Stimulated activated CD8-positive, alpha-beta memory T cell treated with anti-CD3 and anti-CD28 coated beads, Interleukin-15, amount 100 ng/mL, for 48 hours (primary cell): ENCODE measurements at places on chromosomes 3 and 15.

- no peak for DNase-seq
Measured at GRCh38 chr3:29668233-29668632, 387.4 kb downstream of the RBMS3 start.

DNA sequence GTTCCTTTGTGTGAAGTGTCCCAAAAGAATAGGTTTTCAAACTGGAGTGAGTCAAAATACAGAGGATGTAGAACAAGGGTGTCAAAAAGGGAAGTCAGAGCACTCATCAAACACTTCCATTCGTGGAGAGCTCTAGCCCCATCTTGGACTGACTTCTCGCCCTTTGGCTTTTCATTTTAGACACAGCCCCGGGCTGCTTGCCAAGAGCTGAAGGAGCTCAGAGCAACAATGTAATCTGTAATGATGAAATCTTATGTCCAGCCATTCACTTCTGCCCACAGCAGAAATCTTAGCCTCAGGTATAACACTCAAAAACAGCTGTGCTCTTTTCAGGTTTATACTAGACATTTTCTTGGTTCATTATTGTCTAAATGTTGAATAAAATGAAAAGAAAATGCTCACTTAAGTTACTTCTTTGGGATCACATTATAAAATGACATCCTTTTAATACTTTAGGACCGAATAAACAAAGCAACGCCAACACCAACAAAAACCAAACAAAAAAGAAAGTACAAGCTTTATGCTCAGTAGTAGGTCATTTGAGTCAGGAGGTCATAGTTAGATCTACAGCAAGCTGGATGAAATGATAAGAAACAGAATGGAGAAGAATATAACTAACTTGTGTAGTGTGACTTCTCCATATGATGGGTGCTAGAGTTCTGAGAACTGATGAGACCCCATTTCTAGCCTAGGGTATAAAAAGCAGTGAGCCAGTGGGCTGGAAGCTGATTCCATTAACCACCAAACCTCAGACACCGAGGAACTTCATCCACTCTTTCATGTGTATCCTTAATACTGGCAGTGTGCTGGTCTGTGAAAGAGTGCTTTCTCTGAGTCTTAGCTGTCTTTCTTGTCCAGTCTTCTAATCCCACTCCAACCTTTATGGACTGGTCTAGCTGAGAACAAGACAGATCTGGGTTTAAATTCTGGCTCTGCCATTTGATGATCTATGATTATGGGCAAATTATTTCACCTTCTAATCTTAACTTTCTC is 131.8 kb upstream of the SLC7A14 start:
- no peak for DNase-seq

- DNase-seq: no peak
Measured at GRCh38 chr3:78141269-78141668, 1101.4 kb downstream of the ROBO2 start.

- no peak for DNase-seq
Measured at GRCh38 chr15:42549032-42549491, 424 bp downstream of the HAUS2 start.

DNA sequence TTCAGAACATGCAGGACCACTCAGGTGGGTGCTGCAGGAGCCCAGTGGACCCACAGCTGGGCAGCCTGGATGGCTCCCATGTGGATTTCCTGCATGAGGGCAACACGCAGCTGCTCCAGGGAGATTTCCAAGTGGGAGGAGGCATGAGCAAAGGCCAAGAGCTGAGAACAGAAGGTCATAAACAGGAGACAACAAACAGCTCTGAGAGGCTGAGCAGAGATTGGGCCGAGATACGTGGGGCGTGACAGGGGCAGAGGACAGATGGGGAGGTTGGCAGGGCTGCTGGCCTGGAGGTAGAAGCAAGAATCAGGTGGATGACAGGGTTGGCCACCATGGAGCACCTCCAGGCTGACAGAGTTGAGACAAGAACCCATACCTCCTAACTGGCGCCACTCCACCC is 2.9 kb downstream of the PHGR1 start:
- DNase-seq: no peak

DNA sequence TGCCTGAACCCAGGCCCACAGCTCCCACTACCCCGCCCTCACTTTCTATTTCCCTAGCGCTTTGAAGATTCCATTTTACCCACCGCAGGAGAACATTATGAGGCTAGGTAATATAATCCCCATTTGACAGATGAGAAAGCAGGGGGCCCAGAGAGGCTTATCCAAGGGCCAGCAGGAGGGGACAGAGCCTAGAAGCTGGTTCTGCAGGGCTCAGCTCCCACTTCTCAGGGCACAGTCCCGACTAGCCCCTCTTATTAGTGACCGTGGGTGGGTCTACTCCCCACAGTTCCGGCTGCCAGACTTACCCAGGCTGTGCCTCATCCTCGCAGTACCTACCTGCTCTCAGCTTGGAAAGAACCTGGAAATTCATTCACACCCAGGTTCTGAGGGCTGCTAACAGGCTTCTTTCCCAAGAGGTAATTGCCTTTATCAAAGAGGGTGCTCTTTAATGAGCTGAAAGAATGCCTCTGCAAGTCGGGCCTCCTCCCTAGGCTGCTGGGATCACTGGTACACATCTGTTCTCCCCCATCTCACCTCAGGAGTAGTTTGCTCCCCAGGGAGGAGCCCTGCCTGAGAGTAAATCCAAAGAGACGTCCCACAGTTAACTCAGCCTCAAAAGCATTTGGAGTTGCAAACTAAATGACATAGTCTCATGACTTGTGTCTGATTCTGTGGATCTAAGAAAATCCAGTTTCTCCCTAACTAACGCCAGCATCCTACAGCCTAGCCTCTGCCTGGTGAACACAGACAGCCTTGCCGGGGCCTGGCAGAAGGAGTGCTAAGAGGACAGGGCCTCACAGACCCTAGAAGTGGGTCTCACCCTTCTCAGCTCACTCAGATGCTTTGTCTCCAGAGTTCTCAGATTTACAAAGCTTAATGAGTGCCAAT is 125.0 kb downstream of the CHSY1 start:
- no peak for DNase-seq

DNA sequence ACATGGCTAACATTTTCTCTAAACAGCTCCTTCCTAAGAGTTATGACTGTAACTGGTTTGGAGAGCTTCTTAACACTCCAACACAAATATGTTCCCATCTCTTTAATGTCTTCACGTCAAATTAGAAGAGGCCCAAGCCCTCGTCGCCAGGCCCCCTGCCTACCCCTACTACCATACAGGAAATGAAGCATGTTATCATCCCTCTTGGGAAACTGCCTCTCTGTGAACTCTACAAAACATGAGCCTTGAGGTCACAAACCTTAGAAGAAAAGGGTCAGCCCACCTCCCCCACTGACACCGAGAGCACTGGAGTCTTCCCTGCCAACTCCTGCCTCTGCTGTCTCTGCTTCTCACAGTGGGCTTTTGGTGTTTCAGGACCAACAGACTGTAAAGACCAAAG is 243.1 kb upstream of the STT3B start:
- DNase-seq: no peak

DNA sequence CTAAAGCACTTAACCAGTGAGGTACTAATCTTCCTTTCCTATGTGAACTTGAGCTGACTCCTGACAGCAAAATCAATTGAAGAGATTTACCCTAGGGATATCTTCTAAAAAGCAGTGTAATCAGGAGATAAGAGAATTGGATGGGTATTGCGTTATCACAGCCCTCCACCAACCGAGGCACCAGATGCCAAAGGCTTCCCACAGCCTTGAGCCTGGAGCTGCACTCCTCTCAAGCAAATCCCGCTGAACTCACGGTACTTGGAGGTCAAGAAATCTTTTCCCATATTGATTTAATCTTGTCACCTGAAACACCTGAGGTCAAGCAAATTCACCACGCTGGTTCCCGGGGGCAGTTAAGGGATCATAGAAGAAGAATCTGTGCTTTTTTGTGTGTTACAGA is 346.8 kb downstream of the TBL1XR1 start:
- no peak for DNase-seq

DNA sequence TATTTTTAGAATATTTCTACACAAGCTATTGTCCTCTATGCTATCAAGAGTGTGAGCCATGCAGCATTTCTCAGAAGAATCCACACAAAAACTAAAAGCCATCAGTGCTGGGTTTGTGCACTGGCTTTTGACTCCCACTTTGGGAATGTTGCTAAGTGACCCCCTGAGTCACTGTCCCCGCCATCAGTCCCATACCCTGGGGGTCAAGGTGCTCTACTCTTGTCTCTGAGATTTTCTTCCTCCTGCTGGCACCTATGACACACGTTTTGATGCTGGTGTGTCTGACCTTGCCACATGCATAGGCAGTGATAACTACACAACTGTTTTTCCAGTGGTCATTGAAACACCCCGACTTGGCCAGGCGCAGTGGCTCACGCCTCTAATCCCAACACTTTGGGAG is 19.8 kb downstream of the CMTM7 start:
- DNase-seq: no peak

DNA sequence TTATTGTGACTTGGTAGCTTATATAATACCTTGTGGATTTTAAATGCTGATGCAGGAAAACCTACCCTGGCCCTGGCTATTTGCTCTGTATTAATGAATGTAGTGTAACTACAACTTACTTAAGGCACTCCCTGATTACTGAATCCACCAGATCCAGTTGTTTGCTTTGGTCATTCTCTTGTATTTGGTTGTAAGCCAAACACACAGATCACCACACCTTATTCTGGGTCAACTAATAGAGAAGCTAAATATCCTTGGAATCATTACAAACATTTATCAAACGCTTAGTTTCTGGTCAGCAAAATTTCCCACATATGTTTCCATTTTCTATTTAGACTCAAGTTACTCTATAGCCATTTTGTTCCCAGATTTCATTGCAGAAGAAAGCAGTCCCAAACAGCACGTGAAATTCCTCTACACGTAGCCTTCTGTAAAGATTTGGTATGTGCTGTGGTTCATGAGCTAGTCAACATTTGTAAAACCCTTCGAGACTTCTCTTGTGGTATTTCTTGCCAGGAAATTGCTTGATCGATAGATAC is 322.6 kb downstream of the MEX3B start:
- no peak for DNase-seq

- DNase-seq: no peak
Measured at GRCh38 chr3:194135516-194135805, 487 bp upstream of the HES1 start.

DNA sequence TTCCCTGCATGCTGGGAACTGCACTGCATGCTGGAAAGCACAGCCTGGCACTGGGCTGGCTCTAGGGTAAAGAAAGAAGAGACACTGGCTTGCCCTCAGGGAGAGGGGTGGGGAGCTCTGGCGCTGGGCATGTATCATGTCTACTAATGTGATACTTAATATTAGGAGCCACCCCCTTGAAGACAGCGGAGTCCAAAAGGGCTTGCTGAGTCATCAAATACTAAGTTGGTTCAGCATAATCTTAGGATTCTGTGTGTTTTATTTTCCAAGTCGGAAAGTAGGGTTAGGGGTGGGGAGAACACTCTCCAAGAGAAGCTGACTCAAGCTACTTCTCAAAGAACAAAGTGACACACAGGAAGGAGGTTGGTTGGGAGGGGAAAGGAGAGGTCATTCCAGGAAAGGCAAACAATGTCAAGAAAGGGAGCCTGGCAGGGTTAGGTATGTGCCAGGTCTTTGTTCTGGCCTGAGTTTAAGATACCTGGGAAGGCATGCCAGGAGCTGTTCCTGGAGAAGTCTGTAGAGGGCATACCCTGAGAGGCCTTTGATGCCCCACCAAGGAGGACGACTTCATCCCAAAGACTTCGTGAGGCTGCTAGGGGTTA is 237.8 kb upstream of the NR2E3 start:
- no peak for DNase-seq

- no peak for DNase-seq
Measured at GRCh38 chr3:71468311-71469137, 115.0 kb downstream of the FOXP1 start.

DNA sequence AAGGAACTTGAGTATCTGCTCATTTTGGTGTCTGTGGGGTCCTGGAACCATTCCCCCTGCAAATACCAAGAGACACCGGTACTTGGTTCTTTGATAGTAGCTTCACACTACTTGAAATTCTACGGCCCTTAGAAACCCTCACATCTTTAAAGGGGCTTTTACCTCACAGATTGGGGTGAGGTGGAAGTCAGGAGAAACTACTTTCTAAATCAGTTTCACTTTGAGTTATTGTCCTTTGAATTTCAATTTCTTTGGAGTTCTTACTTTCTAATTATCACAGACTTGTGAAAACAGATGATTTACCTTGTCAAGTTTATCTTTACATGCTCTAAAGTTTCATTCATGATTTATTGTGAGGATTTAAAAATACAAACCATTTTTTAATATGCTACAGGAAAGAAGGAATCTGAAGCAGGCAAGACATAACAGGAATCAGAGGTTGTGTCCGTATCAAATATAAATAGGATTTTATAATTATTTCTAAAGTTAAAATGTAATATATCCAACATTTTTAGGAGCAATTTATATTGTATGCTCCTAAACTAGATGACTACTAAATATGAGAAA is 98.9 kb downstream of the NEDD4 start:
- no peak for DNase-seq

DNA sequence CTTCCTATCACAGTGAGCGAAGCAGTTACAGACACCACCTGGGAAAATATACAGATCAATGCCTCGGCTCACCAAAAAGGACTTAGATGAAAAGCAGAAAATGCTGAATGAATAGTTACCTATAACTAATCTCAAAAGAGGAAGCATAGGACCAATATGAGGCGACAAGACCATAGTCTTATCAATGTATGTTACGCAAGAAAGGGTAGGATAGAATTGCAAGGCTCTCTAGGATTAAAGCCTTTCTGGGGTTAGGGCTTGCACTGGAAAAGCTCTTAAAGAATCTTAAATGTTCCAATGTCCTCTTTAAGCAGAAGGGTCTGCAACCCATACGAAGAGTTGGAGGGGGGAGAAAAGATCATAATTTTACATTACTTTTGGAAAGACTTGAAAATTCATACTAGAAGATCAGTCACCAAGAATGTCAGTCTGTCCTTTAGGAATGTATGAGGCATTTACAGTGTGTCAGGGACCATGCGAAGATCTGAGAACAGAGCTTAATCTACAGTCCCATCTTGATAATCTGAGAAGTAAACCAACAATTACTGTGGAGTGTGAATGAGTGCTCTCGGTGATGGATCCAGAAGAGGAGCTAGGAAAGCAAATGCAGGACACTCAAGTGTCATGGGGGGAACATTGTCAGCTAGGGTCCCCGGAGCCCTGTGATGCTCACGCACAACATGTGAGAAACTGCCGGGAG is 185.9 kb downstream of the GREM1 start:
- DNase-seq: no peak

- DNase-seq: no peak
Measured at GRCh38 chr15:76286271-76286879, 24.9 kb downstream of the ETFA start.

- peak; percentile 47 for DNase-seq
Measured at GRCh38 chr15:92899948-92900730, at the start of gene CHD2. CHD2 (plus strand) TSS chr15:92900324; CDS start chr15:92901238, 914 bp downstream.

DNA sequence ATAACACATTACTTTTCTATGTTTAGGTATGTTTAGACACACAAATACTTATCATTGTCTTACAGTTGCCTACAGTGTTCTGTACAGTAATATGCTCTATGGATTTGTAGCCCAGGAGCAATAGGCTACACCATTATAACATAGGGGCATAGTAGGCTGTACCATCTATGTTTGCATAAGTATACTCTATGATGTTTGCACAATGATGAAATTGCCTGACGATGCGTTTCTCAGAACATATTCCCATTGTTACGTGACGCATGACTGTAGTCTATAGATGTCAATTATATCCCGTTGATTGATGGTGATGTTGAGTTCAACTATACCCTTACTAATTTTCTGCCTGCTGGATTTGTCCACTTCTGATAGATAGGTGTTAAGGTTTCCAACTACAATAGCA is 139.4 kb upstream of the PFN2 start:
- no peak for DNase-seq
